ENCODE measurements at places on chromosomes 1 and 21.

DNA sequence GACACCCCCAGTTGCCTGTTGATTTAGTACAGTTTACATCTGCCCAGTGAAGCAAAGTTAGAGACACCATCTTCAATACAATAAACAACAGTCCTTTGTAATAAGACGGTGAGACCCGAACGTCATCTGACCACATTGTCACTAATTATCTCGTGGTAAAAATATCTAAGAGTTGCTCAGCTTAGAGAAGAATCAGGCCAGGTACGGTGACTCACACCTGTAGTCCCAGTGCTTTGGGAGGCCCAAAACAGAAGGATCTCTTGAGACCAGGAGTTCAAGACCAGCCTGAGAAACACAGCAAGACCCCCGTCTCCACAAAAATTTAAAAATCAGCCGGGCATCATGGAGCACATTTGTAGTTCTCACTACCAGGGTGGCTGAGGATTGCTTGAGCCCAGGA lies 53.5 kb downstream of the CD34 start:
- no peak overlapping the region for H3K4me3 ChIP-seq
- peaks cover 26% of the 10 kb centered on the region for H3K36me3 ChIP-seq
- no peaks in the 10 kb centered on the region for H3K27me3 ChIP-seq
- H3K4me1 ChIP-seq, result peaks cover 59% of the 10 kb centered on the region
- no peak for DNase-seq

DNA sequence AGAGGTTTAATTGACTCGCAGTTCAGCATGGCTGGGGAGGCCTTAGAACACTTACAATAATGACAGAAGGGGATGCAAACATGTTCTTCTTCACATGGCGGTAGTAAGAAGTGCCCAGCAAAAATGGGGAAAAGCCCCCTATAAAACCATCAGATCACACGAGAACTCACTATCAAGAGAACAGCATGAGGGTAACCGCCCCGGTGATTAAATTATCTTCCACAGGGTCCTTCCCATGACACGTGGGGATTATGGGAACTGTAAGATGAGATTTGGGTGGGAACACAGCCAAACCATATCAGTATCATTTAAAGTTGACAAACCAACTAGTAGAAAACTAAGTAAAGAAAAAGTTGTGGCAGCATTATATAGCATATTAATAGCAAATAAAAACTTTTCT lies 71.3 kb upstream of the DNAJC6 start:
- no peak overlapping the region for H3K27ac ChIP-seq
- no peaks in the 10 kb centered on the region for H3K27me3 ChIP-seq
- H3K4me3 ChIP-seq, result no peak overlapping the region
- no peaks in the 10 kb centered on the region for H3K36me3 ChIP-seq
- H3K4me1 ChIP-seq, result no peaks in the 10 kb centered on the region
- DNase-seq, result no peak

- H3K4me3 ChIP-seq, result no peak overlapping the region
- H3K27ac ChIP-seq, result no peak overlapping the region
- no peaks in the 10 kb centered on the region for H3K36me3 ChIP-seq
- H3K4me1 ChIP-seq, result no peaks in the 10 kb centered on the region
- no peak for DNase-seq
Observed at GRCh38 chr1:151367658-151368392, 4.7 kb downstream of the SELENBP1 start.

GRCh38 chr1:187275985-187276575 lies 447.3 kb downstream of the PLA2G4A start:
- H3K4me3 ChIP-seq, result no peak overlapping the region
- no peaks in the 10 kb centered on the region for H3K27me3 ChIP-seq
- no peaks in the 10 kb centered on the region for H3K36me3 ChIP-seq
- no peak for DNase-seq

GRCh38 chr1:145751491-145752037 lies 32.3 kb downstream of the CD160 start:
- no peak overlapping the region for H3K27ac ChIP-seq
- peaks cover 61% of the 10 kb centered on the region for H3K36me3 ChIP-seq
- H3K4me1 ChIP-seq, result no peaks in the 10 kb centered on the region
- no peaks in the 10 kb centered on the region for H3K27me3 ChIP-seq
- DNase-seq, result no peak

DNA sequence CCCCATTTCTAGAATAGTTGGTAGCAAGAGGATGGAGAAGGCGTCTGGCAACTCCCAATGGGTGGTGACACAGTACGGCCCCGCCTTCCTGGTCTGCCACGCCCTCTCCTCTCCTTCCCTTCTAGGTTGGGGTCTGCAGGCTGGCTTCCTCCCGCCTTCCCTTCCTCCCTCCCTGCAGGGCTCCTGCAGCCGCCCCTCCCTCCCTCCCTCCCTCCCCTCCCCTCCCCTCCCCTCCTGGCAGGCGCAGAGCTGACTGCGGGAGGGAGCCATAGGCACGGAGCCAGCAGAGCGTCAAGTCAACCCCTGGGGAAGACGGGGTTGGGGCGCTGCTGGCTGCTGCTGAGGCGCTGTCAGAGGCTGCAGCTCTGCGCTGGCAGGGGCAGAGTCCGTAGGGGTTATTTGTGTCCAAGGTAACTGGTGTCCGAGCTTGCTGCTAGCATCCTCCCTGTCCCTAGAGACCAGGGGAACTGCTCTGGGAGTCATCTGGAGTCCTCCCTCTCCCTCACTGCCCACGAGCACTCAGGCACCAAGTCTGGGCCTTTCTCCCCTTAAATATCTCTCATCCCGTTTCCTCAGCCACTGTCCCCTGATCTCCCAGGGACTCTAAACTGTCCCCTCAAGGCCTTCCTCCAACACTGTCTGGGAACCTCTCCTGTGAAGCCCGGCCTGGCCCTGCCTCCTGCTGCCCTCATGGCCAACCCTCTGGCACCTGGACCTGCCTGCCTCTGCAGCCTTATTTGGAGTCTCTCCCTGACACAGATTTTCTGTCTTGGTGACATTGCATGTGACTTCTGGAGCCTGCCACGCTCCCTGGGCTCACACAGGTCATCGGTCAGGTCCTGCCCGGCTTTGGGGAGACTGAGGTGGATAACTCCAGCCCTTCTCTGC lies 57.4 kb upstream of the ACOT11 start:
- no peak overlapping the region for H3K27ac ChIP-seq
- peaks cover 26% of the 10 kb centered on the region for H3K4me1 ChIP-seq
- no peaks in the 10 kb centered on the region for H3K36me3 ChIP-seq
- no peak for DNase-seq

- H3K4me3 ChIP-seq, result no peak overlapping the region
- H3K36me3 ChIP-seq, result no peaks in the 10 kb centered on the region
- H3K27me3 ChIP-seq, result peaks cover 3% of the 10 kb centered on the region
- no peak overlapping the region for H3K27ac ChIP-seq
- DNase-seq, result no peak
Observed at GRCh38 chr1:220791956-220792355, 5.2 kb downstream of the MTARC1 start.

GRCh38 chr1:95957748-95958147 lies 723.7 kb downstream of the RWDD3 start:
- no peaks in the 10 kb centered on the region for H3K27me3 ChIP-seq
- no peak overlapping the region for H3K4me3 ChIP-seq
- no peak overlapping the region for H3K27ac ChIP-seq
- H3K4me1 ChIP-seq, result no peaks in the 10 kb centered on the region

- H3K36me3 ChIP-seq, result no peaks in the 10 kb centered on the region
- no peak overlapping the region for H3K4me3 ChIP-seq
Observed at GRCh38 chr1:203149188-203149840, 21.8 kb downstream of the ADORA1 start.

DNA sequence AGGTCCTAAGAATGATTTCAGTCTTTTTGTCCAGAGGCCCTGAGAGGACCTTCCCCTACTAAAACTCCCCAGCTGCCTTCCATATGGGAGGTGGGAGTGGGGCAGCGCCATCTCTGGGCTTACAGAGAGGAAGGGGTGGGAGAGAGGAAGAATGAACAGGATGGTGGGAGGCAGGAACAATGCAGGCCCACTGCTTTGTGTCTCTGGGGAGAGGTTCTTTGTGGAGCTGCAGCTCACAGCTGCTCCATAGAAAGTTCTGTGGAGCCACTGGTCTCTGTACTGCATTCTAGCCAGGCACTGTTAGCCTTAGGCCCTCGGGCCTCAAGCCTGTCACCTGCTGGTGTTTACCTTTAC lies 43.6 kb upstream of the A3GALT2 start:
- no peaks in the 10 kb centered on the region for H3K4me1 ChIP-seq
- no peak overlapping the region for H3K4me3 ChIP-seq
- no peaks in the 10 kb centered on the region for H3K27me3 ChIP-seq
- no peak overlapping the region for H3K27ac ChIP-seq
- H3K36me3 ChIP-seq, result no peaks in the 10 kb centered on the region

DNA sequence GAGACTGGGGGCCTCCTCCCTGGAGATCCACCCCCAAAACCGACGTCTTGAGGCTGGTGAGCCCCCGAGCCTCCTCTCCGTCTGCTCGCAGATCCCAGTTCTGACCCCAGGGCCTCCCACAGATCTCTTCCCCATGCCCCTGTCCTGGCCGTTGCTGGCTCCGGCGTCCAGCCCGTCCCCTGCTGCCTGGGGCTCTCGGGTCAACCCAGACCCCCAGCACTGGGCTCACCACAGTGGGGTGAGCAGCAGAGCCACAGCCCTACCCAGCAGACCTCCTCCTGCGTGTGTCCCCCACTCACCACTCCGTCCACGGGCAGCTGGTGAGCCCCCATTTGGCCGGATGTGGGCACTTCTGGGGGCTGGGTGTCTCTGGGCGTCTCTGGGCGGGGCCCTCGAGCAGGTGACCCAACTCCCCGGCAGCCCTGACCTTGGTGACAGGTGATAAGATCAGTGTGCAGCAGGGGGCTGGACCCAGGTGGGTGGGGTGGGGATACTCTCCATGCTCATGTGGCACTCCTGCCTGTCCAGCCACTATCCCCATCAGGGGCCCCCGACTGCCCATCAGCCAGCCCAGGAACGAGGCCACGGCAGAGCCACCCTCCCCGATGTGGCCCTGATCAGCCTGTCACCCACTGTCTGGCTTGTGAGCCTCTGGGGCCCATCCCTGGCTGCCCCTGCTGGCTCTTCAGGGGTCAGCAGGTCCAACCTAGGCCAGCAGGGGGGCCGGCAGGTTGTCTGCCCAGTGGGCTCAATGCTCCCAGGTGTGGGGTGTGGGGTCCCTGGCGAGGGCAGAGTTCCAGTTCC lies 709 bp downstream of the TNFRSF14 start:
- H3K4me3 ChIP-seq, result peak overlapping the region; percentile 77
- peaks cover 59% of the 10 kb centered on the region for H3K4me1 ChIP-seq
- DNase-seq, result no peak
- H3K36me3 ChIP-seq, result peaks cover 20% of the 10 kb centered on the region
- no peaks in the 10 kb centered on the region for H3K27me3 ChIP-seq

DNA sequence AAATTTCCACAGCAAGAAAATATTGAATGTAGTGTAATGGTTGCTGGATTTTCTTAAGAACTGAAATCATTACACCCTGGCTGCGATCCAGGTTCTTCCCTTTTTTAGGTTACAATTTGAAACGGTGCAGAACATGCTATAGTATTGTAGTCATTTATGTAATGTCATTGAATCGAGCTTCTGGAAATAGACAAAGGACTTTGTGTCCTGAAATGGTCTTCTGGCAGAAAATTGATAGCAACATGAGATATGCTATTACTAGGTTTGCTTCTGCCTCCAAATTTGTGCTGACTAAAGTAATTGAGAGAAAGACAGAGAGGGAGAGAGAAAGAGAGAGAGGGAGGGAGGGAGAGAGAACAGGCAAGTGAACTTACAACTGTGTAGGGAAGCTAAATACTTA lies 146.2 kb upstream of the NFIA start:
- no peak overlapping the region for H3K4me3 ChIP-seq
- DNase-seq, result no peak
- no peaks in the 10 kb centered on the region for H3K4me1 ChIP-seq
- H3K27me3 ChIP-seq, result no peaks in the 10 kb centered on the region

DNA sequence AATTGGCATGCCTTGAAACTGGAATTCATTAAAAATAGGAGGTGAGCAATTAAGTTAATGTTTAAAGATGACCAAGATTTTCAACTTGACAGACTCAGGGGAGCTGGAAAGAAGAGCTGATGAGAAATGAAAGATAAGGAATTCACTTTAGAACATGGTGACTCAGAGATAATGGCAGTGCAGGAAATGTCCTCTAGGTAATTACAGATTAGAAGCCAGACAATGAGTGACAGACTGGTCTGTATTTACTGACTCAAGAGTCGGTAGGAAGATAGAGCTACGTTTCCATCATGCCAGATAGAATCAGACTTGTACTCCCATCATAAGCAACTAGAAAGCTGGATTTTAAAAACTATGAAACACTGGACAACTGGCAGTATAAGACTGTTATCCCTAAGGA lies 151.6 kb downstream of the AJAP1 start:
- H3K4me3 ChIP-seq, result no peak overlapping the region
- H3K27ac ChIP-seq, result no peak overlapping the region
- H3K36me3 ChIP-seq, result no peaks in the 10 kb centered on the region
- DNase-seq, result no peak

DNA sequence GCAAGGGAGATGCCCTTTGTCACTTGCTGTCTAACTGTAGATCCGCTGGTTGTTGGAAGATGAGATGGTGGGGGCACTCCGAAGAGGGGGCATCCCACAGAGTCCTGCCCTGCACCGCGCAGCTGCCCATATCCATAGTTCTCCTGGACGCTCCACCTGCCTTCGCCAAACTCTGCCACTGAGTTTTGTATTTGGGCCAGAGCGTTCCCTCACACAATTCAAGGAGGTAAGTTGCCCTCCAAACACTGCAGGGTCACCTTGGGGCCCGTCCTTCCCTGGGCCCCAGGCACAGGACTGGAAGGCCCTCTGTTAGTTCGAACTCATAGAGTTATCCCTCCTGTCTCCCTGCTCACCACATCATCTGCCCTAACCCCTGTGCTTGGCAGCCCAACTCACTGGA lies 22.1 kb downstream of the HYI start:
- H3K27ac ChIP-seq, result no peak overlapping the region
- H3K4me3 ChIP-seq, result no peak overlapping the region
- no peaks in the 10 kb centered on the region for H3K4me1 ChIP-seq
- peaks cover 87% of the 10 kb centered on the region for H3K36me3 ChIP-seq
- no peaks in the 10 kb centered on the region for H3K27me3 ChIP-seq
- DNase-seq, result no peak

DNA sequence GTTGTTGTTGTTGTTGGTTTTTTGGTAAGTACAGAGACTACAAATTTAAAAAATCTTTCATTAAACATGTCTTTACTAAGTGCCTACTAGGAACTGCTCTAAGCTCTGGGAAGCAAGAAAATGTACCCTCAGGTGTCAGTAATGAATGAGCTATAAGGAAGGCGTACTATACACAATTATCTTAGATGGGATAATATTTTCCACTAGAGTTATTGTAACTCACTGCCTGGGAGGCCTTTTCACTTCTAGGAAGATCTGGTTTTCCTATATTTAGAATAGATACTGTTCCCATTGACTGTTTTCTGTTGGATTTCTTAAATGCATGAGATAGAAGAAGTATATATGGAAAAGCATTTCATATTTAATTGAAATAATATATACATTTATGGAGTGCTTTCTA lies 19.6 kb downstream of the CLIC4 start:
- H3K27me3 ChIP-seq, result peaks cover 12% of the 10 kb centered on the region
- no peak overlapping the region for H3K4me3 ChIP-seq
- no peak for DNase-seq
- no peaks in the 10 kb centered on the region for H3K36me3 ChIP-seq

Measured in CD4-positive, CD25-positive, alpha-beta regulatory T cell (primary cell).